Hematopoietic multipotent progenitor cell treated with erythropoietin and hydrocortisone succinate and interleukin-3 and kit ligand, for 15 days (in vitro differentiated cells): ENCODE measurements at places on chromosomes 16 and 17.

GRCh38 chr16:86844695-86845094 is 266.3 kb downstream of the FOXL1 start:
- DNase-seq = no peak

DNA sequence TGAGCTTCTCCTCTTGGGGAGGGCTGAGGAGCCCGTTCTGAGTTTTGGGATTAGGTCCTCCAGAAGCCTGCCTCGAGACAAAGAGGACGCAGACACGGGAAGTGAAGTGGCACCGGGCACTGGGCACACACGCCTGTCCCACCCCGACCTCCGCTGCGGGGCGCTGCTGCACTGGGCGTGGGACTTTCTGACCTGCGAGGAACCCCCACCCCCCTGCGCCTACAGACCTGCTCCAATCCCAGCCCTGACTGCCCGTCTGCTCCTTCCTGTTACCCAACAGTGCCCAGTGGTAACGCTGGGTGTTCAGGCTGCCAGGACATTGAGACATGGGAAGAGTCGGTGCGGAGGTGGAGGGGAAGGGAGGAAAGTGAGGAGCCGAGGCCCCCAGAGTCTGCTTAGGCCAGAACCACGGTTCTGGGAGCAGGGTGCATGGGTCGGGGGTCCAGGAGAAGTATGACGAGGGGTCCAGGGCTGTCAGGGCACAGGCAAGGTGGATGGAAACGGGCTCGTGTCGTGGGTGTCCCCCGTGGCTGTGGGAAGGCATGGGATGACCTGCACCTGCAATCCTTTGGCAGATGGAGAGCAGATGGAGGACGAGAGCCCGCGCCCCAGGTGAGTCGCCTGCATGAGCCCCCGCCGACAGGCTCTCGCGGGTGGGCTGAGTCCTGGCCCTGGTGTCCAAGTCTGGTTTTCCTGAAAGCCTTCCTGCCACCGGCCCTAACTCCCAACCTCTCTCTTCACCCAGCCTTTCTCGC is 112.0 kb upstream of the CREBBP start:
- DNase-seq = no peak

DNA sequence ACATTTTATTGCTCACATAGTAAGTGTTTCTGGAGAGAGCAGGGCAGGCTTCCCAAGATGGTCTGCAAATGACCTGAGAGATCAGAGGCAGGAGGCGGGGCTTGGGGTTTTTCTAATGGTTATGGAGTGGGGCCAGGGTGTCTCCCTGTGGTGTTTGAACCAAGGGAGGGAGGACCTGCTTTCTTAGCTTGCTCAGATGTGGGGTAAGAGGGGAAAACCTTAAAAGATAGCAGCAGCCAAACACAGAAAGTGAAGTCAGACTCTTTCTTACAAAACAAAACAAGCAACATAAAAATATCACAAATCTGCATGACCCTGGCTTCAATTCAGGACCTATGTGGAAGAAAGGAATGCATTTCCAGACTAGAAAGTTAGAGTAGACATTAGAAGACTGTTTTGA is 22.9 kb upstream of the DNAJA2 start:
- no peak for DNase-seq

GRCh38 chr16:3641801-3642396 is 12.6 kb upstream of the DNASE1 start:
- no peak for DNase-seq

GRCh38 chr16:14109782-14110727 is 38.9 kb downstream of the MRTFB start:
- DNase-seq = no peak

DNA sequence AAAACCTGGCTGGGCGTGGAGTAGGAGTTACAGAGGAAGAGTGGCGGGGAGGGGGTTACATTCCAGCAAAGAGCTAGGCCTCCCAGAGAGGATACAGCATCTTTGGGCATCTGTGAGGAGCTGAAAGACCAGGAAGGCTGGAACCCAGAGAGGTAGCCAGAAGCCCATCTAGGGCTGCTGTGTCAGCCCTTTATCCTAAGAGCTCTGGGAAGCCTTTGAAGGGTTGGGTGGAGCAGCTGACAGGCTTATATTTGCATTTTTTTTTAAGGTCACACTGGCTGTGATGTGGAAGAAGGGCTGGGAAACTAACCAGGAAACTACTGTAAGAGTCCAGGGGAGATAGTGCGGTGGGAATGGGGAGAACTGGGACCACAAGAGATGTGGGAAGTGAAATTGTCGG is 6.8 kb upstream of the CNOT1 start:
- no peak for DNase-seq

DNA sequence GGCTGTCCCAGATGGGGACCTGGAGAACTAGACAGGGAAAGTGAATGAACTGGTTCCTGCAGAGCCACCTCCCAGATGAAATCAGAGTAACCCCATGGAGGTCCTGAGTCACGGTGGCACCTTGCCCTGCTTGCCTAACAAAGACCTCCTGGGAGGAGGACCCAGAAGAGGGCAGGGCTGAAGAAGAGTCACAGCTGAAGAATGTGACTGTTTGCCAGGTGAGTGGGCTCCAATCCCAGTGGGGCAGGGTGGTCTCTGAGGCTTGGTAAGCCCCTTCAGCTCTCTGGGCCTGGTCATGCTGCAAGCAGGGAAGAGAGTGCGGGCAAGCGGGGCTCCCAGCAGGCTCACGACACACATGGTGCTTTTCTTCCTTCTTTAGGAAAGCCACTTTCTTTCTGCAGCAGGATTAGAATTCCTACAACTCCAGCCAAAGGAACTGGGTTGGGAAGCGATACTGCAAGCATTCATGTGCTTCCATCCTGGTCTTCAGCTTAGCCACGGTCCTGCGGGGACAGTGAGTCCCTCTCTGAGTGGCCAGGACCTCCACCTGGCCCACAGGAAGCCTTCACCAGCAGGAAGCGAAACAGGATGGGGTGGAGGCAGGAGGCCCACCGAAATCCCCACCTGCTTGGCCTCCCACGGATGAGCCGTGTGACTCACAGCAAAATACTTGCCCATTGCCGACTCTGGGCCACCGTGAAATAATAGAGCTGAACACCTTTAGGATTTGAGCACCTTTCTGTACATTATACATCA is 4.3 kb downstream of the C16orf74 start:
- no peak for DNase-seq

GRCh38 chr17:43018932-43019331 is 3.3 kb downstream of the VAT1 start:
- DNase-seq = no peak

DNA sequence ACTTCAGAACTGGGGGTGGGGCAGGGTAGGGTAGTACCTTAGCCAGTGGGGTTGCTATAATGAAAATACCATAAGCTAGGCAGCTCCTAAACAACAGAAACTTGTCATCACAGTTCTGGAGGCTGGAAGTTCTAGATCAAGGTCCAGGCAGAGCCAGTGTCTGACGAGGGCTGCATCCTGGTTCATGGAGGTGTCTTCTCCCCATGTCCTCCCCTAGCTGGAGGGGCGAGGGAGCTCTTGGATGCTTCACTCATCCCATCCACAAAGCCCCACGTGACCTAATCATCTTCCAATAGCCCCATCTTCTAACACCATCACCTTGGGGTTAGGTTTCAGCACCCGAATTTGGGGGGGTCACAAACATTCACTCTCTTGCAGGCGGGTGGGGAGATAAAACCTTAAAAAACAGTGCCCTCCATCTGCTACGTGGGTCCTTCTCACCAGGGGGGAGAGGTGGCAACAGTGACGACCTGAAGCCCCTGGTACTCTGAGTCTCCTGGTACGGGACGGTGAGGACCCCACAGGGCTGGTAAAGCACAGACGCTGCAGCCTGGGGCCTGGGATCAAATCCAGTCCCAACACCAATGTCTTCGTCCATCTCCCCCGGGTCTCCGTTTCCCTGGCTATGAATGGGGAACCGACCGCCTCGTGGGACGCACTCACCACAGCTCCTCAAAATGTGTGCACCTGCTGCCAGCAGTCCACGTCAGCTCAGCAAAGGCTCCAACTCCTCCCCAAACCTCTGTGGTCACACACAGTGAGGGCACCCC is 22.8 kb downstream of the RAB40B start:
- no peak for DNase-seq

GRCh38 chr16:70675851-70676513 is 9.9 kb downstream of the MTSS2 start:
- DNase-seq = no peak

DNA sequence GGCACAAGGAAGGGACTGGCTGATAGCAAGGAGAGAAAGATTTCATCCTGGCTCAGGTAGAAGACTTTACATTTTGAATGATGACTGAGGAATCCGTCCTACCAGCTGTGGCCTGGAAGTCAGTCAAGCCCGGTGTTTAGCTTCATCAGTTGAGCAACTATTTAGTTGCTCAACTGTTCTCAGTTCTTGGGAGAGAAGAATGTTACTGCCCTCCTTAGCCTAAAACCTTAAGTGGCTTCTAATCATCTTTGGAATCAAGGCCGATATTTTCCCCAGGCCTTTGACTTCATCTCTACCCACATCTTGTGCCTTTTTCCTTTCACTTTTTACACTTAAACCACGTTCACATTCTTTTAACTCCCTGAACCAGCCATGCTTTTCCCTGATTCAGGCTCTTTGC is 17.3 kb upstream of the RBL2 start:
- no peak for DNase-seq

DNA sequence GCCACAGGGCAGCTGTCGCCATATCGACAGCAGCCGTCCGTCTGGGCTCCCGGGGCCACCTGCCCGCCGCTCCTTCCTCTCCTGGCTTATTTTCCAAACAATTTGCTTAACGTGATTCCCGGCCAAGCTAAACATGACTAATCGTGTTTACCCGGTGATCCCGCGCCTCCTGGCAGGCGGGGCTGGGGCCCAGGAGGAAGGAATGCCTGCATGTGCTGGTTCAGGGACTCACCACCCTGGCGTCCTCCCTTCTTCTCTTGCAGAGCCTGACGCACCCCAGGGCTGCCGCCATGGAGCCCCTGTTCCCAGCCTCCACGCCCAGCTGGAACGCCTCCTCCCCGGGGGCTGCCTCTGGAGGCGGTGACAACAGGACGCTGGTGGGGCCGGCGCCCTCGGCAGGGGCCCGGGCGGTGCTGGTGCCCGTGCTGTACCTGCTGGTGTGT is 6.1 kb downstream of the SSTR5 start:
- DNase-seq = no peak

GRCh38 chr17:39224778-39225307 is 902 bp downstream of the STAC2 start:
- no peak for DNase-seq

- DNase-seq = no peak
These were observed 24.2 kb upstream of the TMC5 start for GRCh38 chr16:19393226-19394111.

- DNase-seq = no peak
These were observed 78.0 kb downstream of the GNAO1 start for GRCh38 chr16:56269281-56269680.

DNA sequence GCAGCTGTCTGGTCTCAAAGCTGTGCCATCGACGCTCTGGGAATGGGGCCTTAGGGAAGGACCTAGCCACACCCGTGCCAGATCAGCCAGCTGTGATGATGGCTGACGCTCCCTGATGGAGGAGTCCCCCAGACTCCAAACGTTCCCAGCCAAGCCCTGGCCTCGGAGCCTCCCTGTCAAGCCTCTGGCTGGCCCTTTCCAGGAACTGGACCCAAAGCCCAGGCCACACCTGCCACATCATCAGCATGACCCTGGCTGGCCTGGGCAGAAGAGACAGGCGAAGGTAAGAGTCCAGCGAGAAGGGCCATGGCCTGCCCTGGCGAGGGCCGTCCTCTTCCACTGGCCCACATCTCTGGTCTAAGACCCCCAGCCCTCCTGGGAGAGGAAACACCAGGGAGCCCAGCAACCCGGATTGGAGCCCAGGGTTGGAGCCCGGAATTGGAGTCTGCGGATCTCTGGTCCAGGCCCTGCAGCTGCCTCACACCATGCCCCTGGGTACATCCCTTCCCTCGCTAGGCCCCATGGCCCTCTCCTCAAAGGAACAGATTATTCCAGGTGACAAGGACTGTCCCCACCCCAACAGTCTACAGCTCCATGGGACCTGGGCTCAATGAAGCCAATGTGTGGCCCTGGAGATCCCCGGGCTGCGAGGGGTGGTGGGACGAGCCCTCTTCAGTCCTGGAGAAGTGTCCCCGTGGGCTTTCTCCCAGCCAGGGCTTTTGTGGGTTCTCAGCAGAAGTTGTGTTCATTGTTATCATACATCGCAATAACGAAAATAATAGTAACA is 105.1 kb upstream of the TNRC6C start:
- DNase-seq = no peak

DNA sequence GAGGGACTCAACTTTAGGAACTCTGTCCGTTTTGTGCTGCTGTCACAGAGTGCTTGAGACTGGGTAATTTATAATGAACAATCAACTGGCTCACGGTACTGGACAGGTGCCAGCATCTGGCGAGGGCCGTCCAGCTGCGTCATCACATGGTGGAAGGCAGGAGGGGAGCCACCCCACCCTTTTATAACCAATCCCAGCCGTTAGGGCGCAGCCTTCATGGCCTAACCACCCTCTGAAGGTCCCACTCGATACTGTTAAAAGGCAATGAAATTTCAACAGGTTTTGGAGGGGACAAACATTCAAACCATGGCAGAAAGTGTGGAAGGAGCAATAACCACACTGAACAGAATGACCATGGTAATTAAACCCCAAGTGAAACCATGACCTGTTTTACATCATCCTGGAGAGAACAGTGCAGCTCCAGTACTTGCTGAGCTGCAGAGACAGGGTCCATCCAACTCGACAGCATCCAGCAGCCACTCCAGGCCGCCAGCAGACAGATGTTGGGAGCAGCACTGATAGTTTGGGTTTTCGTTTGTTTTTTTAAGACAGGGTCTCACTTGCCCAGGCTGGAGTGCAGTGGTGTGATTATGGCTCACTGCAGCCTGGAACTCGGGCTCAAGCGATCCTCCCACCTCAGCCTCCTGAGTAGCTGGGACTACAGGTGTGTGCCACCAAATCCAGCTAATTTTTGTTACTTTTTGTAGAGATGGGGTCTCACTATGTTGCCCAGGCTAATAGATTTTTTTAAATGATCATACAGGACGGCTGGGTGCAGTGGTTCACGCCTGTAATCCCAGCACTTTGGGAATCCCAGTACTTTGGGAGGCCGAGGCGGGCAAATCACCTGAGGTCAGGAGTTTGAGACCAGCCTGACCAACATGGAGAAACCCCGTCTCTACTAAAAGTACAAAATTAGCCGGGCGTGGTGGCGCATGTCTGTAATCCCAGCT is 11.0 kb downstream of the CHMP6 start:
- DNase-seq = peak; percentile 66

DNA sequence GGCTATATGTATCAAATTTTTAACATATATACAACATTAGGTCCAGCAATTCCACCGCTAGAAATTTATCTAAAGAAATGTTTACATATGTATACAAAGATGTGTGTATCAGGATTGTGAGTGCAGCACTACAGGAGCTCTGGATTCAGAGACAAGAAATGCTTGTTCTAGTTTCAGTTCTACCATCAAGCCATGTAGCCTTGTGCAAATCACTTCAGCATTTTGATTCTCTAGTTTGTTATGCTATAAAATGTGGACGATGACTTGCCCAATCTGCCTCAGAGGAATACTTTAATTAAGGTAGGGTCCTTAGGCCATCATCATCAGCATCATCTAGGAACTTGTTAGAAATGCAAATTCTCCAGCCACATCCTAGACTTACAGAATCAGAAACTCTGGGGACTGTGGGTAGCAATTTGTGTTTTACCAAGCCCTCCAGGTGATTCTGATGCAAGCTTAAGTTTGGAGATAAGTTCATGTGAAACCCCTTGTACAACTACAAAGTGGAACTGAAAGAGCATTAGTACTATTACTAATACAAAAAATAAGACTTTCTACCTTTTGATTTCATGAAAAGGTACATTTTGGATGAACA is 131.2 kb upstream of the CORO6 start:
- DNase-seq = no peak

- peak; percentile 25 for DNase-seq
These were observed 11.7 kb downstream of the ERN1 start for GRCh38 chr17:64117981-64118979.
